ENCODE measurements at places on chromosomes 2 and 18.

DNA sequence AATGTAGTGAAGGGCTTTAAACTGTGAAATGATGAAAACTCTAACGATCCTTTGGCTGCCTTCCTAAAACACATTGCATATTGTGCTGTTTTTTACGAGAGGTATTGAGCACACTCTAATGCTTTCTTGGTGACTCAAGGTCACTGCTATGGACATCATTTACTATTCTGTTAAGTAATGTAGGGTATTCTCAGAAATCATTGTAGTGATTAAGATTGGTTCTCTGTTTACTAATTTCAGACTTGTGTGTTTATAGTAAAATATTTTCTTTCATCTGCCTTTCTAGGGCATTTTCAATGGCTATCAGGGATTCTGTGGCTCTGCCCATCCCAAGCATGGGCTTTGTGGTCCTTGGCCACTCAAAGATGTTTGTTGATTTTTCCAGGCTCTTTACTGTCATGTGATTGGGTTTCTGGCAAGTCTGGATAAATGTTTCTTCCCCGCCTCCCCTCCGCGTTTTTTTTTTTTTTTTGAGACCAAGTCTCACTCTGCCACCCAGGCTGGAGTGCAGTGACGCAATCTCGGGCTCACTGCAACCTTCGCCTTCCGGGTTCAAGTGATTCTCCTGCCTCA lies 29.3 kb downstream of the UBE2F start:
- DNase-seq = no peak

DNA sequence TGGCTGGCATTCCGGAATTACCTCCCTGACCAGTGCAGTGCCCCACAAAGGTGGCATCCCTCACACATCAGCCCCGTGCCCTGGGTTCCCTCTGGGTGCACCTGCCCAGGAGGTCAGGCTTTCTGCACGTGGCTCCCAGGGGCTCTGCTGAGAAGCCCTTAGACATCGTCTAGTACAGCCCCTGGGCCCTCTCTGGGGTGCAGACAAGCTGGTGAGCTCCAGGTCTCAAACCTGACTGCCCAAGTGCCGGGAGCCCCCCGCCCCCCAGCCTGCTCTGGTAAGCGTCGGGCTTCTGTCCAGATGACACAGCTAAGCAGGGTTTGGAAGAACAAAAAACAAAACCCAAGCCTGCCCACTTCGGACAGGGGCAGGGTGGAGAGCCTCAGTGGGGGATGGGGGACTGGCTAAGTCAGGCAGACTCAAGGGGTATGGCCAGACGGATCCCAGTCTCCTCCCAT lies 20.2 kb downstream of the TWIST2 start:
- no peak for DNase-seq

- no peak for DNase-seq
Observed at GRCh38 chr2:42345986-42346385, 15.0 kb downstream of the COX7A2L start.

- DNase-seq = no peak
Observed at GRCh38 chr2:217316743-217317142, 456.9 kb upstream of the TNP1 start.

- DNase-seq = no peak
Observed at GRCh38 chr18:51582551-51582950, 385.1 kb upstream of the MEX3C start.

DNA sequence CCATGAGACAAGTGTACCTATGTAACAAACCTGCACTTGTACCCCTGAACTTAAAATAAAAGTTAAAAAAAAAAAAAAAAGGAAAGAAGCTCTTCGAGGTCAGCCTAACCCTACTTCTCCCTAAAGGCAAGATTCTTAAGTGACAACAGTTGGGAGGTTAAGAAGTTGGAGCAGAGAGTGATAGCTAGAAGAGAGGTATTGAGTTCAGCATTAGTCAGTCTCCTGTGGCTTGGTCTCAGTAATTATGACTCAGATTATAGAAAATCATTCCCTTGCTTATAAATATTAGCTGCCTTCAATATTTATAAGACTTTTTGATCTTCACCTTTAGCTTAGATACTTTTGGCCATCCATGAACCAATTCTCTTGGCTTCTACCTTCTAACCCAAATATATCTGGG lies 926.8 kb upstream of the SLC39A10 start:
- DNase-seq = no peak

GRCh38 chr18:12086677-12087470 lies 6.8 kb upstream of the ANKRD62 start:
- DNase-seq = no peak

- DNase-seq = no peak
Observed at GRCh38 chr2:172437419-172438341, 10.3 kb downstream of the ITGA6 start.

DNA sequence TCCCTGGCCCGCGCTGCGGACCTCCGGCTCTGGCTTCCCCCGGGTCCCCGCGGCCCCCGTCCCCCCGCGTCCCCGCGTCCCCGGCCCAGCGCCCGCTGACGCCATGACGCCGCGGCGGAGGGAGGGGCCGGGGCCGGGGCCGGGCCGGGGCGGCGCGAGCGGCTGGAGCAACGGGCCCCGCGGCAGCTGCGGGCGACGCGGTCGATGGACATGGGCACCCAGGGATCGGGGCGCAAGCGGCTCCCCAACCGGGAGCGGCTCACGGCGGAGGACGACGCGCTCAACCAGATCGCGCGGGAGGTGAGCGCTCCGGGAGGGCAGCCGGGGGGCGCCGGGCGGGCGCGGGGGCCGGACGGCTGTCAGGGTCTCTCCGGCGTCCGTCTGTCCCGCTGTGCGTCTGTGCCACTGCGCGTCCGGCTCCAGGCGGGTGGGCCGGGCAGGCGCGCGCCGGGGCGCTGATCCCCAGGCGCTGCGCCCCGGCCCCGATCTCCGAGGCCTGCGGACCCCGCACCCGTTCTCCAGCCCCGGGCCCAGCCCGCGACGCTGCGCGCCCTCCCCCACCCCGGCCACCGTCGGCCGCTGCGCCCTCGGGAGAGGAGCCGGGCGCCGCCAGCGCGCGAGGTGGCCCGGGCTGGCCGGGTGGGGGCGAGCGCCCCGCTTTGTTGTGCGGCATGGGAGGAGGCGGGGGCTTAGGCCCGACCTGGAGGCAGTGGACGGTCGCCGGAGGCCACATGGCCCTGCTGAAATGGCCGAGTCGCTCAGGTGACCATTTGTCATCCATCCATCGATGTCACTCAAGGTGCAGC lies at the start of gene LRRFIP1:
TSS of gene LRRFIP1 (plus strand) at position 147 of the 806 bp plus-strand sequence. CDS start at position 205, 58 bp downstream.
- DNase-seq = no peak

- DNase-seq = no peak
Observed at GRCh38 chr18:63689064-63689463, 13.7 kb upstream of the SERPINB11 start.

GRCh38 chr2:216116418-216116817 lies 7.3 kb downstream of the XRCC5 start:
- no peak for DNase-seq

DNA sequence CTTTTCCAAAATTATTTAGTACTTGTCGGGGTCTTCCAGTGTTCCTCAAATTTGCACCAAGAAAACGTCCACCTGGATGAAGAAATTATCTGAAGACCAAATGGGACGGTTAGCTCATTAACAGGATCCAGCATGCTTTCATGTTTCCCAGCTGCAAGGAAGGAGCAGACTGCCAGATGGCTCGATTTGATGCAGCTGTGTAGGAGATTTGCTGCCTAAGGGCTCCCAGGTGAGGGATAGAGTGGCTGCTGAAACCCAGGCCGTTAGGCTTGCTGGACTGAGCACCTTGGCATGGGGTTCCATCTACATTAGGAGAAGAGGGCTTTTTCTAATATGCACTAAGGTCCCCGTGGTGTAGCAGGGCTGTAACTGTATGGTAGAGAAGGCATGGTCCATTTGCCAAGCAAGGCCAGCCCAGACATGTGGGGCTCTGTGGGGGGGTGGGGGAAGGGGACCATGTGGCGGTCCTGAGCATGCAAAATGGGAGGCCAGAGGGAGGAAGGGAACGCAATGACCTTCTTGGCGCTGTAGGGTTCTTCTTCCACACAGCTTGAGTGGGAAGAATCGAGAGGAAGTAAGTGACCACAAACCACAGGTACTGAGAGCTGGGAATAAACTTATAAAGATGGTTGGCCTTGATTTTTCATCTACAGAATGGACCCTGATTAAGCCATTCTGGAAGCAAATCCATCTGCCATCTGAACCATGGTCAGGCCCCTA lies 144.0 kb downstream of the TMEM163 start:
- DNase-seq = no peak

DNA sequence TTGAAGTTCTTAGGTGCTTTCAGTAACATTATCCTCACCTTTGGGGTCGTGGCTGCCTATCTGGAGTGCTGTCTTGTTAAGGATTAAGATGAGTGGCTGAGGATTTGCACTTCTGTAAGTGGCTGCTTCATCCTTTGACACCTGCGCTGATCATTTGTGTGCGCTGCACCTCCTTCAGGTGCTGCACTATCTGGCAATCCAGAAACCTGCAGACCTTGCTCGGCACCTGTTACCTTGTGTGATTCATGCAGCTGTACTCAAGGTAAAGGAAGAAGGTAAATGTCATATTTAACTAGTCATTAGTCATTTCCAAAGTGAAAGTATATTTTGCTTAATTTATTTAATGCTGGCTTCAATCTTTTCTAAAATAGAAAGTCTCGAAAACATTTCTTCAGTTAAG lies 110.3 kb downstream of the RAB3GAP1 start:
- DNase-seq = no peak

GRCh38 chr2:218508299-218508698 lies 59.9 kb downstream of the USP37 start:
- DNase-seq = no peak
